ENCODE measurements at places on chromosomes 2 and 18.

- no peak for DNase-seq
Observed at GRCh38 chr18:62037989-62038778, 145.4 kb upstream of the RNF152 start.

DNA sequence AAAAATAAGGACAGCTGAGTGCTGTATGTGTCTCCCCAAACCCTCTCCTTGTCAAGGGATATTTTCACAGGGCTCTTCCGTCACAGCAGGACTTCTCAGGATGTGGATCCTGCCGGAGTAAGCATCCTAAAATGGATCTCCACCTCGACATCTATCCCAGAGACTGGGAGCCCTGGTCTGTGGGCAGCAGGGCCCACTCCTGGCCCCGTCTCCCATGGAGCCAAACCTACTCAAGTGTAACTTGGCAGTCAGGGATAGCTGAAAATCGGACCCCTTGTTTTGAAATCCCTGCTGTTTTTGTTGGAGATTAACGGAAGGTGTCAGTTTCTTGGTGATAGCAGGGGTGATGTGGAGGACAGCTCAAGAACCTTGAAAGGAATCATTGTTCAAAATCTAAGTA is 109.0 kb upstream of the TWIST2 start:
- no peak for DNase-seq

- no peak for DNase-seq
Observed at GRCh38 chr2:98405301-98405700, 39.4 kb upstream of the INPP4A start.

- DNase-seq: no peak
Observed at GRCh38 chr2:21228041-21228895, 104.5 kb downstream of the TDRD15 start.

GRCh38 chr2:138435701-138436100 is 65.9 kb upstream of the SPOPL start:
- no peak for DNase-seq

DNA sequence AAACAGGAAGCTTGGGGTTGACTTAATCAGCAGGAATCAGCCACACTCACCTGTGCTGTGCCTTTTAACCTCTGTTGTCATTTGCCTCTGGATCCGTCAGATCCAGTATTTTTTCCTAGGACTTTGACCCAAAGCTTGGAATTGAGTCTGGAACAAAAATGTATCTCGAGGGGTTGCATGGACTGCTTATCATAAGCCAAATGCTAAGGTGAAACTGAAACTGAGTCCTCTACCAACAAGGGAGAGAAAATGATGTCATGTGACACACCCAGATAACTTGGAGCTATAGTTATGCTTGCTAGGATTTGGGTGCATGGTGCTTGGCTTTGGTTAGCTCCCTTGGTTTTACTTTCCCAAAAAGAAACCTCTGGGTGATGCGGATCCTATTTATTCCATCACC is 2158.6 kb upstream of the PIK3C3 start:
- no peak for DNase-seq

DNA sequence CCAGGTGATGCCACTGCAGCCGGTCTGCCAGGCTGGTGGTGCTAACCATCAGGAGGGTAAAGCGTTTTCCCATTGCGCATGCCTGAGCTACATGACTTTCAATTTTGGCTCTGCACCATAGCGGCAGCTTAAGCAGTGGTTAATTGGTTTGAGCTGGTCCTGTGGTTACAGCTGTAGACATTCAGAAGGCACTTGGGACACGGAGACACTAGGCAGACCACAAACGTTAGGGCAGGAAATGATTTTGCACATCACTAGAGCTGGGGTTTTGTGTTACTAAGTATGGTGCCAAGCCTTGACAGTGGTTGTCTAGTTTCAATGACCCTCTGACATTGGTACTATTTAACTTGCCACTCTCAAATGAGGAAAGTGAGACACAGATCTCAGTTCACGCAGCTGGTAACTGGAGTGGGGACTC is 28.9 kb upstream of the CNOT11 start:
- DNase-seq: peak; percentile 13

DNA sequence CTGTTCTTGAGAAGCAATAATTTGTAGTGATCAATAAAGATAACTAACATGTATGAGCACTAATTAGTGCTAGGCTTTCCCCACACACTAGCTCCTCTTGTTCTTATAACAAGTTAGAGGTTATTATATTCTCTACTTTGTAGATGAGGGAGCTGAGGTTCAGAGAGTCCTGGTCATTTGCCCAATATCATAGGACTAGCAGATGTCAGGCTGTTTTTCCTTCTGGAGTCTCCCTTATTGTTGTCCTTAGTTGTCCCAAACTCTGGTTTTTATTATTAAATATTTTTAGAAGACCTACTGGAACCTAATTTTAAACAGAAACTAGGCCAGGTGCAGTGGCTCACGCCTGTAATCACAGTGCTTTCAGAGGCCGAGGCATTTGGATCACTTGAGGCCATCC is 16.5 kb upstream of the TTC39C start:
- DNase-seq: no peak

- DNase-seq: no peak
Observed at GRCh38 chr2:48249631-48250473, 280.1 kb upstream of the STON1 start.

GRCh38 chr2:21821672-21822227 is 698.0 kb downstream of the TDRD15 start:
- no peak for DNase-seq

- DNase-seq: no peak
Observed at GRCh38 chr2:241818229-241818942, 9.4 kb downstream of the NEU4 start.

DNA sequence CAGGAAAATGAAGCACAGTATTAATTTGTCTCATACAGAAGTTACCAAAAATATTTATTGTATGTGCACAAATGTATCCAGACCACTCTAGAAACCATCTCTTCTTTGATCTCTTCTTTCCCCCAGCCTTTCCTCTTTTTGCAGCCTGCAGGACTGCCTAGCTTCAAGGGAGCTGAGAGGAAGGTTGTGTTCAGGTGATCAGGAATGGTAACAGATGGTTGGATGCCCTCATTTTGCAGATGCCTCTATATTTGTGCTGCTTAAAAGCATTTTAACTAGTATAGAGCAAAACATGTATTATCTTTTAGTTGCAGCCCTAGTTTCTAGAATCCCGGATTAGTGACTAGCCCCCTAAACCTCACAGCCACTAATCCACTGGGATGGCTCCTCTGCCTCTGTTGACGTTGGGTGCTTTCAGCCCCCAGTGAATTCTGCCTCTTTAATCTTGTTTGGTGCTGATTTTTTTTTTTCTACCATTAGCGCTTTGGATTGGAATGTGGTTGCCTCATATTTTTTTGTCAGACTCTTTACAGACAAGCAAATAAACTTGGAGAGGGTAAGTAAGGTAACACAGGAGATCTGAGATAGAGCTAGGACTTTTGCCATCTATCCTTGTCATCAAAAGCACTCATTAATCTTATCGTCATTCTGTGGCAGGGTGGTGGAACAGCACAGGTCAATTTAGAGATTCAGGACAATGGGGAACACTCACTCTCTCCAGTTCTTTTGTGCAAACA is 103.8 kb upstream of the NDUFV2 start:
- DNase-seq: no peak

GRCh38 chr2:127422559-127423477 is 4.6 kb downstream of the PROC start:
- no peak for DNase-seq

DNA sequence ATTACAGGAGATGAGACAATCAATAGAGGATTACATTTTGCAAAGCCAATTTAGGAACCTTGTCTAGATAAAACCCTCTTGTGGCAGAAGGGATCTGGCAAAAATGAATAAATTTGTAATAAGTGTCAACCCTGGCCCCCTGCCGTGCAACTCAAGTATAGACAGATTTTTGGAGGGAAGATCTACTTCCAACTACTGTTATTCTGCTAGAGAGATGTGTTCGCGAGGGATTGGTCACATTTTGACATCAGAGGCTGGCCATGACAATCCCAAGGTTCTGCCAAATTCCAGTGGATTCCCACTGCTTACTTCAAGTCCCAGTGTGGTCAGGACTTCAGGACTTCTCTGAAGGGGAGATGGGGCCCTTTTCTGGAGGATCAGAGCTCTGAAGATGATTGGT is 192.6 kb downstream of the SH3RF3 start:
- no peak for DNase-seq

- no peak for DNase-seq
Observed at GRCh38 chr2:28729698-28730097, 21.9 kb upstream of the PPP1CB start.

GRCh38 chr2:5791371-5791770 is 99.2 kb downstream of the SOX11 start:
- no peak for DNase-seq

DNA sequence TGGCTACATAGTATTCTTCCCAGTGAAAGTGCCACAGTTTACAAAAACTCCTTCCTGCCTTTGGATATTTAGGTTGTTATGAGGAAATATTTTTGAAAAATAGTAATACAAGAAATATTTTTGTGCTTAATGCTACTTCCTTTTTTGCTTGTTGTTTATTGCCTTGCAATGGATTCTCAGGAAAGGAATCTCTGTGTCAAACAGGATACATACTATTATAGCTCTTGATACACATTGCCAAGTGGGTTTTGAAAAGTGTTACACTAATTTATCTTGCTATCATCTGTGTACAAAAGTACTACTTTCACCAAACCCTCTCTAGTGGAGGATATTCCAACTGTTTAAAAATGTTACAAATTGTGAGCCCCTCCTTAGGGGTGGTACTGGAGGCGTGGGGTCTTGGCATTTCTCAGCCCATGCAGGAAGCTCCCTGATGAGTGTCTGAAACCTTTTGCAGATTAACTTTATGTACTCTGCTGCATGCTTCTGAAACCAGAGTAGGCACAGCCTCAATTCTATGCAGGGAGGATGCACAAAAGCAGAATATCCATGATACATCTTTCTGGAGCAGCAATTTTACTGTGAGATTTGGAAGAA is 54.5 kb downstream of the EVA1A start:
- DNase-seq: no peak

- DNase-seq: no peak
Observed at GRCh38 chr2:31327505-31327904, 87.0 kb downstream of the XDH start.

- DNase-seq: no peak
Observed at GRCh38 chr2:211035548-211036185, 479.3 kb downstream of the CPS1 start.

- DNase-seq: no peak
Observed at GRCh38 chr18:34871435-34871834, 161.3 kb downstream of the DTNA start.

DNA sequence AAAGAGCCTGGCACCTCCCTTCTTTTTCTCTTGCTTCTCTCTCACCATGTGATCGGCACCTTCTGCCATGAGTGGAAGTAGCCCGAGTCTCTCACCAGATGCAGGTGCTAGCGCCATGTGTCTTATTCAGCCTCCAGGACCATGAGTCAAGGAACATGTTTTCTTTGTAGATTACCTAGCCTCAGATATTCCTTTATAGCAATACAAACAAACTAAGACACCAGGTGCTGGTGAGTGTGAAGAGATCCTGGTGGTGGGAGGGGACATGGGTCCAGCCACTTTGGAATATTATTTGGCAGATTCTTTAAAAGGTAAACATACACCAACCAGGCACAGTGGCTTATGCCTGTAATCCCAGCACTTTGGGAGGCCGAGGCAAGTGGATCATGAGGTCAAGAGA is 5.9 kb upstream of the USP40 start:
- no peak for DNase-seq

DNA sequence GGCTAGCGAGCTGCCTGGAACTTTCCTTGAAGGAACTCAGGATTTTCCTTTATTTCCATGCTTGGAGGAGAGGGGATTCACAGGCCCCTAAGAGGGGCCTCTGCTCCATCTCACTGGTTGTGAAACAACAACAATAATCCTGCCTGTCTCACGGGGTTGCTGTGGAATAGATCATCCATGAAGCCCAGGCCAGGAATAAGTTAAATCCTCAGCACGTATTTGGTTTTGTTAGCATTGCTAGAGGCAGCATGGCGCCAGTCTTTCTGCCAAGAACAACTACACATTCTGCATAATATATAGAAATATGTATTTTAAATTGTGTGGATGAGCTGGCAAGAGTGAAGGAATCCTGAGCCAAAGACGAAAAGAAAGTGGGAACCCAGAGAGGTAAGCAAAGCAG is 80.8 kb upstream of the L3MBTL4 start:
- DNase-seq: no peak

- no peak for DNase-seq
Observed at GRCh38 chr2:102310964-102311640, at the start of gene IL1RL1. Gene IL1RL1 (plus strand): TSS chr2:102311563. CDS start chr2:102338265, 26,702 bp downstream.

DNA sequence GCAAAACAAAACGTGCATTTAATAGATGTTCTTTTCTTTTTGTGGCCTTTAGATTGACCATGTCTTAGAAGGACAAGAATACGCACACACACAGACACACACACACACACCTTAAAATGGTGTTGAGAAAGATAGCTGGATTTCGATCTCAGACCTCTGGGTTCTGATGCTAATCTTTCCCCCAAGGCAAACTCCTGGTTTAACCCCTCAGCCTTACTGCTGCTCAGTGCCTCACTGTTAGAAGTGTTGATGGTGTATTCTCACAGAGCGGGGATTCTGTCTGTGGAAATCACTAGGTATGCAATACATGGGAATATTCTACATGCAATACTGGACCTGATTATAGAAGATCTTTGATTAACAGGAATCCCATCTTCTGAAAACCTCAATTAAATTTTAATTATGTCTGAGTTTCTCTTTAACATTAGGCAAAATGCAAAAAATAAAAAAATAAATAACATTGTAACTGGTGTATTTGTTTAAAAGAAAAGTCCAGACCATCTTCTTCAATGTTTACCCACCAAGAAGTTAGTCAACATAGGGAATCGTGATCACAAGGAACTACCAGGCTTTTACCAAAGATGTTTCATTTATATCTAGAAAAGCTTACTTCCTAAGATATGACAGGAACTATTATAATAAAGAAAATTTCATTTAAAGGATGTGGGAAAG is 613.5 kb downstream of the LRP1B start:
- no peak for DNase-seq

GRCh38 chr2:11617984-11618707 is 51.8 kb downstream of the NTSR2 start:
- DNase-seq: no peak

GRCh38 chr2:223642506-223642905 is 40.3 kb upstream of the SCG2 start:
- no peak for DNase-seq

GRCh38 chr2:236449167-236449761 is 120.4 kb upstream of the ACKR3 start:
- DNase-seq: peak; percentile 16

GRCh38 chr2:194854941-194855340 is 802.1 kb upstream of the SLC39A10 start:
- no peak for DNase-seq

GRCh38 chr2:201500534-201500933 is 49.0 kb downstream of the STRADB start:
- no peak for DNase-seq

DNA sequence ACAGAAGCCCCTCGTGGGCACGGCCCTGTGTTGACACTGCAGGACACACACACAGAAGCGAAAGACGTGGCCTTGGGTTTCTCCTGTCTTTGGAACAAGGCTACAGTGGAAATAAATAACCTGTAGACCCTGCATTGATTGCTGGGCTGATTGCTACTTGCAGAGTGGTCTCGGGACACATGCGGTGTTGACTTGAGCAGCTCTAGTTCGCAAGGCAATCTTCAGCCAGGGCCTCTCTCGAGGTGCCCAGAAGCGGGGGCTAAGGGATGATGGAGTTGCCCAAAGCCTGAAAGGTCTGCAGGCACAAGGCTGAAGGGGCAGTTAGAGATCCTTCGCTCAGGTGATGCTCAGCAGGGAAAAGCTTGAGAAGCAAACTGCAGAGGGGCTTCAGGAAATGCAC is 180.3 kb downstream of the SEPTIN10 start:
- DNase-seq: no peak

GRCh38 chr2:144650907-144651306 is 131.0 kb upstream of the ZEB2 start:
- DNase-seq: no peak
